ENCODE measurements at places on chromosomes 7 and 10. TPM values are rescaled to one million over a fixed set of nuclear protein-coding genes. Genes with fewer than 3 reads are reported as not detected.

GRCh38 chr7:106864298-106865081, 592 bp upstream of the PIK3CG start:
- no peak for DNase-seq

GRCh38 chr7:145909991-145910513, 206.5 kb upstream of the CNTNAP2 start:
- peak; percentile 65 for DNase-seq

SPOCK2 gene
- total RNA-seq: 0.10 TPM

DNA sequence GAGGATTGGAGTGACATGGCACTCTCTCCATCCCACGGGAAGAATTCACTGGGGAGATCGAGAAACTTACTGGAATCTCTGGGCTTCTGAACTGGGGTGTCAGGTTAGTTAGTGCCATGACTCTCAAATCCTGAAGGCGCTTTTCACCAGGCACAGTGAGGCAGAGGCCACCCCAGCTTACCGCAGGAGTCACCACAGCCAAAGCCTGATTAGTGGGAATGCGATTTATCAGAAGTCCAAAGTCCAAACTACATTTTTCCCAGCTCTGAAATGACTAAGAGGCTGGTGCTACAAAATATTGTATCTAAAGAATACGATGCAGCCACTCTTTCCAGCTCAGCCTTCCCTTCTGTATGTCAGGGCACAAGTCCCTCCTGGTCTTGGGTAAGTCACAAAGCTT, 334.8 kb upstream of the SHH start:
- DNase-seq: no peak

CDK6 gene
- total RNA-seq: 45.1 TPM

CYP3A4 gene
- total RNA-seq: not detected

DNA sequence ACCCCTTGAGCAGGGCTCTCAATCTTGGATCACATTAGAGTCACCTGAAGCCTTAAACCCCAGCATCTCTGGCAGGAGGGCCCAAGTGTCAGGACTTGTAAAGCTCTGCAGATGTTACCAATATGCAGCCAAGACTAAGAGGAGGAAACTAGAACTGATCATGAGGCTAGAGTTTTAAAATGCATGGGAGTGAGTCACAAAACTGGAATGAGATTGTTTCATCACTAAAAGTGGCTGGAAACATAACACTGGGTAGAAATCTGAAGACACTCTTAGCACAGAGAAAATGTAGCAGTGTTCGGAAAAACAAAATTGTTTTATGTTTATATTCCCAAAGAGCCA, 63.3 kb upstream of the GHITM start:
- peak; percentile 16 for DNase-seq

GRCh38 chr7:80298201-80298600, 163.6 kb downstream of the GNAI1 start:
- no peak for DNase-seq

NEUROD6 gene
- total RNA-seq: not detected

LRRC4 gene
- not detected for total RNA-seq

- no peak for DNase-seq
Measured at GRCh38 chr10:30454744-30455510, 20.9 kb downstream of the MAP3K8 start.

DNA sequence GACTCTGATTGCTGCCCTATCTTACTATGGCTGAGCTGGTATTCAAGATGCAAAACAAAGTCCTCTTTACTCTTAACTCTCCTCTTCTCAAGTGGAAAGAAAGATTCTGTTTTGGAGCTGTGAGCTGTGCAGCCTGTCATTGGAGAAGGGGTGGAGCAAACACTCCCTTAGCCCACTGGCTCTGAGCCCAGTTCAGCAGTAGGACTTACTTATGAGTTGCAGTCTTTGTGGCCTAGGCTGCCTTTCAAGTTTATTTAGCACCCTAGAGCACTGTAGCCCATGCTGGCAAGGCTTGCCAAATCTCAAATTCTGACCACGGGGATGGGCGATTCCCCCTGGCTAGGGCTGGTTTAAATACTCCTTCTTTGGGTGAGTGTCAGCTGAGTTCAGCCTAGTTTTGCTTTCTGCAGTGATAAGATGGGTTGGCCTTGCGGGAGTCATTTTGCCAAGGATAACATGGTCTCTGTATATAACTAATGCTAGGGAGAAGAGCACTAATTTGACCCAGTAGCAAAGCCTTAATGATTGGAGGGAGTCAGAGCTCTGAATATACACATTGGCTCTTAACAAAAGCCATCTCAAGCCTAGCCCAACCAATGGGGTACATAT, 110.2 kb downstream of the MYO3A start:
- DNase-seq: peak; percentile 17

DNA sequence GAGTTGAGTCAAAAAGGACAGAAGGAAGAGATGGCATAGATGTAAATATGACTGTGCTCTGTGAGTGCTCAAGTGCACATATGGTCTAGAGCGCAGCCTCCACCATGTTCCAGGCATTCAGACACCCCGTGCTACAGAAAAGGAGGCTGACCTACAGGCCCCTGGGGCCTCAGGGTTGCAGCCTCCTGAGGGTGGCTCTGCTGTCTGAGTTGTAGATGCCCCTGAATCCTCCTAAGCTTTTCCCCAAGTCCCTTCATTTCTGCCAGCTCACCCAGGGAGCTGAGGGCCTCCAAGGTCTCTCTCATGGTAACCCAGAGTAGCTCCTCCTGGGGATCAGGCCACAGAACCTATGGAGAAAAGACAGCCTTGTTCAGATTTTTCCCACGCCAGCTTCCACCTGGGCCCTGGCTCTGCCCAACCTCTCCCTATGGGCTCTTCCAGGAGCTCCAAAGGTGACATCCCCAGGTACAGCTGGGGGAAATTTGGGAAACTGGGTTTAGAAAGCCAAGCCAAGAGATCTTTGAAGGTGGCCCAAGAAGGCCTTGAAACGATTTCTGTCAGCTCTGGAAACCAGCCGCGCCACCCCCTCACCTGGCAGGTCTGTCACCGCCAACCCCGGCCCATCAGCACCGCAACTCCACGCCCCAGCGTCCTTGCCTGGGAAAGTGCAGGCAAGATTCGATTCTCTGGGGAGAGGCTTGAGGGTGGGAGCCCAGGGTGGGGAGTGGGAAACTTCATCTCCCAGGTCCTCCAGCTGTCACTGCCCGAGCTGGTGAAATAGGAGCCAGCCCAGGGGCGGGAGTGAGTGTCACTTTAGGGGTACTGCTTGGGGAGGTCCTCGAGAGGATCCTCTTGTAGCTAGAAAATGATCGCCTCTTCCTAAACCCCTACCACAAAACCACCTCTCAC, 2.4 kb downstream of the ZNF467 start:
- no peak for DNase-seq

HYAL4 gene
- total RNA-seq: not detected

DNA sequence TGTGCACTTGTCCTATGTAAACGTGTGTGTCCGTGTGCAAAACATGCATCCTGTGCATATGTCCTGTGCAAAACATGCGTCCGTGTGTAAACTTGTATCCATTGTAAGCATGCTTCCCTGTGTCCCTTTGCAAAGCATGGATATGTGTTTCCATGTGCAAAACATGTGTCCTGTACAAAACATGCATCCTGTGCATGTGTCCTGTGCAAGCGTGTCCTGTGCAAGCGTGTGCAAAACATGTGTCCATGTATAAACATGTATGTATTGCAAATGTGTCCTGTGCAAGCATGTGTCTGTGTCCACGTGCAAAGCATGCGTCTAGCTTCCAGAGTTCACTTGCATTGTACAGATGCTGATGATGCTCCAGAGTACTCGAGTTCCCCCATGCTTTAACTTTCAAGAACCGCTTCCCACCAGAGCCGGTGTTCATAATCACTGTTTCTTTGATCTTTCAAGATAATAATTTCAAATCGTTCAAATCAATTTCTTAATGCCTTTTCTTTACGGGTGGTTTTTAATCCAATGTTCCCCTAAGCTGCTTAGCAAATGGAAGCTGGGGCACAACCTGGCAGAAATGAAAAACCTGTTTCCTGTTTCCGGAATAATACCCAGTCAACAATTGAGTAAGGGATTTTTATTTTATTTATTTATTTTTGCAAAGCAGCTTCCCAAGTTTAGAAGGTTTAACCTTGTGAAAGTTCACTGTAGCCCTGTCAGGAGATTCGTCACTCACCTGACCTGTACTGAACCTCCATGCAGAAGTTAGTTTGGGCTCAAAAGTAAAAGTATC, 641 bp upstream of the ASB13 start:
- no peak for DNase-seq

- peak; percentile 39 for DNase-seq
Measured at GRCh38 chr7:99029466-99030435, 114.2 kb downstream of the SMURF1 start.

GPC2 gene
- 2.5 TPM for total RNA-seq

NEBL gene
- total RNA-seq: under 0.01 TPM

HOXA11 gene
- total RNA-seq: 1.4 TPM

GRCh38 chr7:128071801-128072200, 40.6 kb upstream of the LRRC4 start:
- DNase-seq: no peak

- no peak for DNase-seq
Measured at GRCh38 chr10:9951481-9952257, 1066.0 kb upstream of the CELF2 start.

GRCh38 chr7:132154695-132155471, 421.4 kb downstream of the PLXNA4 start:
- DNase-seq: no peak

DNA sequence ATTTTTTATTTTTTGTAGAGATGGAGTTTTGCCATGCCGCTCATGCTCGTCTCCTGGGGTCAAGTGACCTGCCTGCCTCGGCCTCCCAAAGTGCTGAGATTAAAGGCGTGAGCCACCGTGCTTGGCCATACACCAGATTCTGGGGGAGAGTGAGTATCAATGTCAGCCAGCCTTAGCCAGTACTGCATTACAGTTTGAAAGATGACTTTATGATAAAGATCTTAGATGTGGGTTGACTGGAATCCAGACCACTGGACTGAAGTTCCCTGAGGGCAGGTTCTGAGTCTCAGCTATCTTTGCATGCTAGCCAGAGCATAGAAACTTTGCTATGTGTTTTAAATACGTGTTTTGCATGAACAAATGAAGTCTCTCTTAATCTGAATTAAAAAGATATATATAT, 117.2 kb upstream of the EFCAB10 start:
- DNase-seq: peak; percentile 55

DNA sequence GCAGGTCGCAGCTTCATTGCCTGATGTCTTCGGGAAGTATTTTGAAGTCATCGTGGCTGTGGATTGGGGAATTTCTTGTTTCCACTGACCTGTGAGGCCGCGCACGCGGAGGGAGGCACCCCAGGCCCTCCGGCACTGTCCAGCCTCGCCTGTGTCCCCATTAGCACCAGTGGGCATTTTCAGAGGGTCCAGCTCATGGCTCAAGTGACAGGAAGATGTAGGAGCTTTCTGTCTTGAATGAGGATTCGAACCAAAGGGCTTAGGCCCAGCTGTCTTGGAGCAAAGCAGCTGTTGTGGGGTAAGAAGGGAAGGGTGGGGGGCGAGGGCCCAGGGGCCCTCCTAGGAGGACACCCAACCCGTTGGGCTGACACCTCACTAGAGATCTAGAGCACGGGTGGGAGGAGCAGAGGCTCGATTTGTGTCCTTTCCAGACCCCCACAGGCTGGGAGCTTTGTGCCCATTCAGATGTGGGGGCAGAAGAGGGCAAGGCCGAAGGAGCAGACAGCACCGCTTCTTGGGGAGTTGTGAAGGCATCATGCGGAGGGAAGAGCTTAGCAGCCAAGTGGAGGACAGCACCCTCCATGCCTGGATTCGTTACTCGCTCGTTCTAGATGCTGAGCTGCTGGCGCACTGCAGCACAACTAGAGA, 914 bp downstream of the ZNF37A start:
- DNase-seq: no peak

GRCh38 chr7:2709553-2710285, 21.7 kb downstream of the AMZ1 start:
- no peak for DNase-seq

GRCh38 chr7:2105917-2106316, 126.8 kb downstream of the MAD1L1 start:
- no peak for DNase-seq

LBX1 gene
- not detected for total RNA-seq

TYW1B gene
- 4.7 TPM for total RNA-seq

DNA sequence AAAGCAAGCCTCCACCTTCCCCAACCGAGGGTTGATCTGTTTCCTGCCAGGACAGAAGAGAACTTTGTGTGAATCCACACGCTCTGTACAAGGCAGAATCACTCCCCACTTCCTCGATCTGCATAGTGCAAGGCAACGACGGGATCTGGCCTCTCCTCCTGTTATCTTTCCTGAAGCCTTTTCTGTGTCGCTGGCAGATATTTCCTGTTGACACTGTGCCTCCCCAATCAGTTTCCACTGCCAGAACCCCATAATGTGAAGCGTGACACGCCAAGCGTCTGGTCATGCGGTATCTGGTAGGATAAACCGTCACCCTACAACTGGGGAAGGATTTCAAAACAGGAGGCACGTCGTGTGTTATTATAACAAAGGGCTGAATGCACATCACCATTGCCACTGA, 57.2 kb downstream of the FAM171A1 start:
- DNase-seq: peak; percentile 41

RPP38 gene
- 17.1 TPM for total RNA-seq

SRRM3 gene
- not detected for total RNA-seq

HABP2 gene
- total RNA-seq: not detected

TAC1 gene
- 26.2 TPM for total RNA-seq

ATP6V0A4 gene
- not detected for total RNA-seq

DNA sequence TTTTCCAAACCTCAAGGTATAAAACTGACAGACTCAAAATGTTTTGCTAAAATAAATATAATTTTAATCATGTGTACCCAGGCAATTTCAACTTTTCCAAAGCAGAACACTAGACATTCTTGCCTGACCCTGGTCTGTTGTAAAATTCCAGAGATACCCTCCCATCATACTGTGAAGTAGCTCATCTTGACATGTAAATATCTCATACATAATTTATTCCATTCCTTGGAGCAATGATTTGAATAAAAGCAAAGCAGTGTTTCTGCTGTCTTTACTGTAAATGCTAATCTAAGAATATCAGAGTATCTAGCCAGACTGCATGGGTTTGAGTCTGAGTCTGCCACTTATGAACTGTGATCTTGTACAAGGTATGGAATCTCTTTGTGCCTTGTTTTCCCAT, 68.9 kb downstream of the TES start:
- no peak for DNase-seq

GRCh38 chr7:74202841-74203556, 6.8 kb upstream of the LAT2 start:
- peak; percentile 78 for DNase-seq

NOLC1 gene
- total RNA-seq: 41.1 TPM

DNA sequence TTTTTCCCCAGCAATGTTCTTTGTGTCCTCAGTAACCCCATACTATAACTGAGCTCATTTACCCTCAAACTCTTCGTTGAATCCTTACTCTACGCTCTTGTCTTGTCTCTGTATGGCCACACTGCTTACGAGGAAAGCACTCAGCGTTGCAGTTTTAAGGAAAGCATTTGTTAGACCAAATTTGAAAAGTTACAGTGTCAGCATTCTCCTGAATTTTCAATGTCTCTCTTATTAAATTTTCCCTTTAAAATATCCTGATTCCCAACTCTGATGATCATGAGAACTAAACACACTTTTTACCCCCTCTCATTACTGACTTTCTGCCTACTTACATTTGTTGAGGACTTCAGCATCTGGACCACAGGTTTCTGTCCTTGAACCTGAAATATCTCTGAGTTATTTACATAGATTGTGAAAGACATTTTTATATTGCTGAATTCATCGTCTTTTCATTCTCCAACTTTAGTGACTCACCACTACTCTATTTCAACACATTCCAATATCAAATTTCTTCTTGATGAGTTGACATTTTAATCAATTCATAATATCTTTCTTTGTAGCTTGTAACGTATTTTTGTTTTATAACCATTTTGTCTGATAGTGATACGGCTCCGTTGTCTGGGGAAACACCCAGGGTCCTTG, 19.8 kb upstream of the VWDE start:
- DNase-seq: no peak

Measured in RPMI7951 (cell line).